ENCODE measurements at places on chromosomes 5 and 9.

- no peak for DNase-seq
Observed at GRCh38 chr9:121322037-121322736, 47.9 kb downstream of the STOM start.

DNA sequence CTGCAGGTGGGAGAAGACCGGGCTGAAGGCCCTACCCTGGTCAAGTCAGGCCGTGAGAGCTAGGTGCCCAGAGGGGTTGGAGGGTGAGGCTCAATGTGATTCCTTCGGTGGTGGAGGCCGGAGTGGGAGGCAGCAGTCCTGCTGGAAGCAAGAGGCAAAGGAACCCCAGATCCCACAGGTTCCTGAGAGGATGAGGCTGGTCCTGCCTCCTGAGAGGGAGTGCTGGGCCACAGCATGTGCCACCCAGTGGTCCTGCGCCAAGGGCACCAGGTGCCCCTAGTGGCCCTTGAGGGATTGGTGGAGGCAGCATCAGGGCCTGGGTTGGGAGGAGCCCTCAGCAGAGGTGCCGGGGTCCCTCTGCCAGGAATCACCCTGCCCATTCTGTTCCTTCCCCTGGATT lies 59.1 kb downstream of the BARX1 start:
- no peak for DNase-seq

DNA sequence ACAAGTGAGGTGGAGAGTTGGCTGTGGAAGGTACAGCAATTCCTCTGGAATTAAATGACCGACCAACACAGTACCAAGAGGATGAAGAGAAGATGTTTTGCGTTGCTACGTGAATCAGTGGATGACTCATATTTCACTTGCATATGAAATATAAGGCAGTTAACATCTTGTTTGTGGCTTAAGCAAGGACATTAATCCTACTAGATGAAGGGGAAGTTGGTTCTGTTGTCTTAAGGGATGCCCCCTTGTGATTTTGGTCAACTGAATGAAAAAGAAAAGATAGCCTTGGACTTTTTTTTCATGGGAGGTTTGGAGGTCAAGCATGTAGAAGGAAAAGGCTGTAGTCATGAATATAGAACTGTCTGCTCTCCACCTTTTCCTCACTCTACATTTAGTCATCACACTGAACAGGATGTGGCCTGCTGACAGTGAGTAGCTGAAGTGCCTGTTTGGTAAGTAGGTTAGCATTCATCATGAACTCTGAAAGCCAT lies 33.9 kb downstream of the VLDLR start:
- DNase-seq: no peak

DNA sequence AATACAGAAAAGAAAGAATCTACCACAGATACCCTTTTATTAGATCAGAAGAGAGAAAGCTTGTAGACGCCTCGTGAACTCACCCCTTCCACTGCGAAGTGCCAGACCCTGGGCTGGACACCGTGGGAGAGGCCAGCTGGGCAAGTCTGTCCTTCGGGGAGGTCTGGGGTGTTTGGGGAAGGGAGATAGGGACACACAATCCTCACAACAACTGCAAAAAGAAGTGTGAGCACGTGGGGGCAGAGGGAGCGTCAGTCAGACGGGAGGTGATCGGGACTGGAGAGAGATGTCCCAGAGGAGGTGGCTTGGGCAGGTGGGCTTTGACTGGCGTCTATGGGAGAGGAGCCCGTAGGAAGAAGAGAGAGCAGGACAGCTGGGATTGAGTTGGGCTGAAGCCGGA lies 27.3 kb upstream of the GRHPR start:
- no peak for DNase-seq

GRCh38 chr9:135606885-135607259 lies 32.5 kb downstream of the GLT6D1 start:
- no peak for DNase-seq

DNA sequence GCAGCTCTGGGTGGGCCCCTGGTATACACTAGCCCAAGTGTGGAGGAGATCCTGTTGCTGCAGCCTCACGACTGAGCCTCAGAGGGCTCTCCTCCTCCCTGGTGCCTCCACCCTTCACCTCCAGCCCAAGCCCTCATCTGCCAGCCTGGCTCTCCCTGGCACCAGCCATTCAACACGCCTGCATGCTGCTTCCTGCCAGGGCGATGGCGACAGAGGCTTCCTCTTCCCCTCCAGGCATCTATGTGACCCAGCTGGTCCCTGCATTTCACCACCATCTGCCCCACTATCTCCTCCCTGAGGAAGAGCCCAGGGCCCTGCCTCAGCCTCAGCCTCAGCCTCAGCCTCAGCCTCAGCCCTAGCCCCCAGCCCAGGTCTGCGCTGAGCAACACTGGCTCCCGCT lies 54.8 kb upstream of the ANGPTL2 start:
- DNase-seq: no peak

DNA sequence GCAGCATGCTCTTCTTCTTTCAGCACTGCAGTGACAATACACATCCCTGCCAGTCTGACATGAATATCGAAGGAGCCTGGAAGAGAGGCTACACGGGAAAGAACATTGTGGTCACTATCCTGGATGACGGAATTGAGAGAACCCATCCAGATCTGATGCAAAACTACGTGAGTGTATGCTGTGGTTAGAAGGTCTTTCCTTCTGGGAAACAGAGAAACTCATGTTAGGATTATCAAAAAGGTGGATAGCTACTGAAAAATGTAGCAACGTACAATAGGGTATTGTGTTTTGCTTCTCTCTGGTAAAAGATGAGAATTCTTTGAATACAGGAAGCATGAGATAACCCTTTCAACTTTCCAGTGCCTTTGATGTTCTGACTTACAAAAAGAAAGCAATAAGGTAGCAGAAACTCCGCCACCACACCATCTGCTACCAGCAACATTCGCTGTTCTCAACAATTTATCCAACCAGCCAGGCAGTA lies 133.3 kb downstream of the PCSK5 start:
- no peak for DNase-seq

DNA sequence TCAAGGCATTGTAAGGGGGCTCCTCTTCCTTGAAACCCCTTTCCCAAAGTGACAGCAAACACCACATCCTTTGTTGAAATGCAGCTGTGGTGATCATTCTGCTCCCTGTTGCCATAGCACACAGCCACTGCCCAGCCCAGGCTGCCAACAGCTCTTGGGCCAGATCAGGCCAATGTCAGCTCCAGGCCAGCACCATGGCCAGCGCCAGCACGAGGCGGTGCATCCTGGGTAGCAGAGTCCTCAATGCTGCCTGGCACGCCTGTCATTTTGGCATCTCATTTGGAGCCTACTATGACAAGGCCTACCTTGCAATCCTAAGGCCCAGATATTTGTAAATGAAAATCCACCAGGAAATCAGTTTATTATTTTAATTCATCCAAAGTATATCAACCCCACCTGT lies 390.6 kb downstream of the DNAH5 start:
- DNase-seq: no peak

DNA sequence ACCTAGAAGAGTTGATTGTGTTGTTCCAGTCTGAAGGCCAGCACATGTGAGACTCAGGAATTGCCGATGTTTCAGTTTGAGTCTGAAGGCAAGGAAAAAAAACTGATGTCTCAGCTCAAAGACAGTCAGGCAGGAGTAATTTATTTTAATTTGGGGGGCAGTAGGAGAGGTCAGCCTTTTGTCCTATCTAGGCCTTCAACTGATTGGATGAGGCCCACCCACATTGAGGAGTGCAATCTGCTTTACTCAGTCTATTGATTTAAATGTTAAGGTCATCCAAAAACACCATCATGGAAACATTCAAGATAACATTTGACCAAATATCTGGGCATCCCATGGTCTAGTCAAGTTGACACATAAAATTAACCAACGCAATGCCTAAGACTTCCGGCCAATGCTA lies 288.9 kb downstream of the CDK5RAP2 start:
- no peak for DNase-seq

GRCh38 chr9:15404171-15404570 lies 18.5 kb upstream of the SNAPC3 start:
- no peak for DNase-seq

GRCh38 chr9:91157883-91158282 lies 203.8 kb downstream of the AUH start:
- no peak for DNase-seq

GRCh38 chr5:7096294-7096693 lies 299.6 kb upstream of the ADCY2 start:
- DNase-seq: no peak

GRCh38 chr5:134226441-134227192 lies 744 bp upstream of the PPP2CA start:
- DNase-seq: no peak

- DNase-seq: no peak
Observed at GRCh38 chr9:134328341-134328840, 2.1 kb downstream of the RXRA start.

DNA sequence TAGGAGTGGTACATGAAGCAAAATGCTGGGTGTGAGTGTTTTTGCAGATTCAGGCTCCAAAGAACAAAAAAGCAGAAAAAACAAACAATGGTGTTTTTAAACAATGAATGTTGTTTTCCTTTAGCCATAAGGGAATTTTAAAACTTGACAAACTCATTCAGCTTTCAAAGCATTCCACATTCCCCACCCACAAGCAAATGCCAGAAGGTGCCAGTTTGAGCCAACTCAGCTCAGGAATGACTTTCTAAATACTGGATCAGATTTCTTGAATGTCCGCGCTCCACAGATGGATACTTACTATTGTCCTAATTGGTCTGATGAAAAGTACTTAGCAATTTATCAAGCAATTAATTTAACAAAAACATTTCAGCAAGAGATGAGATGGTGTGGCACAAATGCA lies 12.9 kb upstream of the MOB3B start:
- DNase-seq: no peak

- no peak for DNase-seq
Observed at GRCh38 chr9:32200896-32201295, 183.5 kb upstream of the ACO1 start.

All from frontal cortex (tissue), 4 donors.